Aorta (tissue), 5 donors: ENCODE measurements at places on chromosomes 7 and 10. TPM values are rescaled to one million over a fixed set of nuclear protein-coding genes. Genes with fewer than 3 reads are reported as not detected.
A peak's percentile ranks its signal among the peaks of the same experiment; 100 is the strongest.

DNA sequence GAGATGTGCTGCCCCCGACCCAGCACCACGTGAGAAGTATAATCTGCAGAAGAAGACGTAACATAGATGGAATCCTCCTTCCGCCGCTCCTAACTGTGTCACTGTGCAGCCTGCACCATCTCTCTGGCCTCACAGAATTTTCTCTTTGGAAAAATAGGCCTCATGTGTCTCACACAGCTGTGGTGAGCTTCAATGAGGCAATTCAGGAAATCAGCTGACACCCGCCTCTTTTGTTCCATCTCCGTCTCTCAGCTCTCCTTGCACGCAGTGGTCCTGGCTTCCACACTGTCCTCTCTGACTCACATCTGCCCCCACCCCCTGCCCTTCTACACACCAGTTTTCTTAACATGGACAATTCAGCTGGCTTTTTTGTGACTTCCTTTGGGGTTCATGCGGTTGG, 7.2 kb downstream of the C10orf90 start:
- no peak for DNase-seq

Gene TMEM270
- polyA plus RNA-seq: not detected

- DNase-seq: no peak
Measured at GRCh38 chr7:107779647-107780099, 23.4 kb downstream of the SLC26A3 start.

DNA sequence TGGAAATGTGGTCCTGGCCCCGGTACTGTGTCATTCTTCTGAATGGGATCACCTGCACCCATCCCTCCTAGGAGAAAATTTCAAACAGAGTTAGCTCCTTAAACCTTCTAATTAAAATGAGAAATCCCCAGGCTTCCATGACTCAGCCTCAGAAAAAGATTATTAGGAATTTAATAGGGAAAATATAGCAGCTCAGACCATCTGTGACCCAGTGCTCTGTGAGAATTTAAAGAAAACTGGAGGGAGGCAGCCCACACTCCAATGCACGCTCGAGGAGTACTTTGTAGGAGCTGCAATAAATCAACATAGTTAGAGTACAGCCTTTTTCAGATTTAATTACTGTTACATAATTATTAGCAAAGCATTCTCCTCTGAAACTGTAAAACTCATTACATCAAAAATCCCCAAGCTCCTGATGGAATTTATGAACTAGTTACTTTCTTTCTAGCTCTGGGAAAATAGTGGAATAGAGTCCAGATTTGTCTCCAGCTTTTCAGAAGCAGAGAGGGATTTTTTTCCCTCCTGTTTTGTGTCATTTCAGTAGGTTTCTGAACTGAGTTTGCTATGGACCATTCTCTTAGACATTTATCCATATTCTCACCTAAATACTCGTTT, 30.1 kb downstream of the NEUROD6 start:
- DNase-seq: no peak

Gene VWDE
- not detected for polyA plus RNA-seq

GRCh38 chr10:5625992-5626777, 40.2 kb downstream of the ASB13 start:
- DNase-seq: no peak

DNA sequence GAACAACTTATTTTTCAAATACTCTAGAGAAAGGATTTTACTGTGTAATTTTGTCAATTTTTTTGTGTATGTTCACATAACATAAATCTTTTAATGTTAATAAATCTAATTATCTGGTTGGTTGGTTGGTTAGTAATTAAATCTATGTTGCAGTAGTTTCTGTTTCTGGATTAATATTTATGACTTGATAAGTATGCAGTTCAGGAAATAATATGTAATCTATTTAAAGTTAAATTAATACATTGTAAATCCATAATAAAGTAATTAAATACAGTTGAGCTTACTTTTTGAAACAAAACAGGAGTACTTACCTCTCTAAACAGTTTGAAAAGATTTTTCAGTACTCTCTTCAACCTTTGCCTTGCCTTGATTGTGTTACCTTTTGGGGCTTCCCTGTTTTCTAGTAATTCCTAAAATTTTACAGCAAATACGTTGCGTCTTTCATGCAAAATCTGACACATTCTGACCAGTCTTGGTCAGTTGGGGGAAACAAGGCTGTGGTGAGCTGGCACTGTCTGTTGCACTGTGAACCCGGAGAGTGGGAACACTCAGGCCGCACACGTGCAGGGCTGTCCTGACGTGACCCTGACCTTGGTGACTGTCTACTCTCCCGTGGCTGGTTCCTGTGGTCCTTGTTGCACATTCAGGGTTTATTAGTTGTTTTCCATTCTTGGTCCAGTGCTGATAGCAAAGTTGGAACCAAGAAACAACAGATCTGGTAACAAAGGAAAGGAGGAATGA, 45.6 kb upstream of the FGL2 start:
- peak; percentile 61 for DNase-seq

Gene SLC26A5
- polyA plus RNA-seq: not detected

Gene CLRN3
- 6.3 TPM for polyA plus RNA-seq

GRCh38 chr7:38306914-38307313, 33.5 kb upstream of the TARP start:
- no peak for DNase-seq

GRCh38 chr10:3820255-3820654, 35.2 kb upstream of the KLF6 start:
- DNase-seq: no peak

- DNase-seq: no peak
Measured at GRCh38 chr10:64484811-64485330, 963.7 kb downstream of the REEP3 start.

DNA sequence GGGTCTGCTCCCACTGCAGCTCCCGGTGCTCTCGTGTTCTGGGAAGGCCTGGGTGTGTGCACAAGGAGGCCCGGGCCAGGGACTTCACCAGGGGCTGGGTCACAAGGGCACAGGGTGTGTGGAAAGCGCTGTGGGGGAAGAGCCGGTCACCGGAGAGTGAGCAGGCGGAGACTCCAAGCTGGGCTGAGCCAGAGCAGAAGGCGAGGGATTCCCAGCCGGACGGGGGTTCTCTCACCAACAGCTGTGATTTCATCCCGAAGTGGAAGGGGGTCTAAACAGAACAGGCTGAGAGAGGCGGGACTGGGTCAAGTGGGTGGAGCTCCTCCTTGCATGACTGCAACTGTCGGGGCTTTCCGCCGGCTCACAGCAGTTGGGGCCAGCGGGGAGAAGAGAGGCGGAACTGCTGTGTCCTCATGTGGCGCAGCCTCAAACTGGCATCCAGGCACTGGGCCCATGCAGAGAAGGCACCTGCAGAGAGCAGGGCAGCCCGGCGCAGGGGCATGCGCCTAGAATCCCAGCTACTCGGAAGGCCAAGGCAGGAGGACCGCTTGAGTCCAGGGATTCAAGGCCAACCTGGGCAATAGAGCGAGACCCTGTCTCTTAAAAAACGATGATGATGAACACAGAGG, 7.6 kb upstream of the ORAI2 start:
- DNase-seq: peak; percentile 82

Gene ARHGEF35
- polyA plus RNA-seq: 4.7 TPM

DNA sequence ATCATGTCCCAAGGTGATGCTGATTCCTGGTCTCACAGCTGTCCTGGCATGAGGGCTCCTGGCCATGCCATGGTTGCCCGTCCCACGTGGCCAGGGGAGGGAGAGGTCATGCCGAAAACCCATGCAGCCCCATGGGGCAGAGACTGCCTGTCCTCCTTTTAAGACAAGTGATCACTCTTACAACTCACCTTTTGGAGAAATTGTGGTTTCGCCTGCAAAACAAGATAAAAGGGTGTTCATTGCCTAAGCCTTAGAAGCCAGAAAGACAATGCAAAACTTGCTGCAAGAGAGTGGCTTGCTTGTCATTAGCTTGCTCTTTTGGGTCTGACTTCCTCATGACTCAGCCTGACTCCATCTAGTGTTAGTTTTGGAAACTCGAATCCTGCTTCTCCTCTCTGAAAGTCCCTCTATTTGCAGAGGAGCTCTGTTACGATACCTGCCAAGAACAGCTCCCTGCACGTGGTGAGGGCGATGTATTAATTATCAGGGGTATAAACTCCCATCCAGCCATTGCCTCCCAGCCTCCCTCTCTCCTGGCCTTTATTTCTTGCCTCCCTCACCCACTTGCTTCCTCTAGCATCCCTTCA, 26.7 kb downstream of the TMEM273 start:
- no peak for DNase-seq

Gene CPA2
- 2.8 TPM for polyA plus RNA-seq

GRCh38 chr10:125820701-125821100, 2.4 kb downstream of the UROS start:
- DNase-seq: no peak

Gene GIMAP1
- 0.95 TPM for polyA plus RNA-seq

- DNase-seq: peak; percentile 84
Measured at GRCh38 chr10:125123476-125124114, 36.8 kb downstream of the CTBP2 start.

Gene PSD
- 0.25 TPM for polyA plus RNA-seq

GRCh38 chr7:27895551-27895950, 155.6 kb downstream of the TAX1BP1 start:
- DNase-seq: no peak
